ENCODE measurements at places on chromosomes 3 and 15. TPM values are rescaled to one million over a fixed set of nuclear protein-coding genes. Genes with fewer than 3 reads are reported as not detected.

The CCR1 gene
- total RNA-seq: not detected

The PIF1 gene
- 0.28 TPM for total RNA-seq

The MUC4 gene
- total RNA-seq: not detected

The PRRT3 gene
- total RNA-seq: 0.34 TPM

The TMPRSS7 gene
- under 0.01 TPM for total RNA-seq

The ACP3 gene
- total RNA-seq: 5.0 TPM

The CDCP1 gene
- total RNA-seq: 141 TPM

The CEMIP gene
- 1.0 TPM for total RNA-seq

The EPHA3 gene
- 0.14 TPM for total RNA-seq

The SERPINI2 gene
- not detected for total RNA-seq
